Stimulated activated memory B cell treated with anti-CD40 and anti-IgM and Interleukin-4, amounts not matched to agents 10 μg/mL and 1 μg/mL and 100 μg/mL, for 72 hours (primary cell): ENCODE measurements at places on chromosomes 12 and 14.

GRCh38 chr14:68364792-68365192 lies 428.1 kb downstream of the ZFP36L1 start:
- ATAC-seq: no peak

DNA sequence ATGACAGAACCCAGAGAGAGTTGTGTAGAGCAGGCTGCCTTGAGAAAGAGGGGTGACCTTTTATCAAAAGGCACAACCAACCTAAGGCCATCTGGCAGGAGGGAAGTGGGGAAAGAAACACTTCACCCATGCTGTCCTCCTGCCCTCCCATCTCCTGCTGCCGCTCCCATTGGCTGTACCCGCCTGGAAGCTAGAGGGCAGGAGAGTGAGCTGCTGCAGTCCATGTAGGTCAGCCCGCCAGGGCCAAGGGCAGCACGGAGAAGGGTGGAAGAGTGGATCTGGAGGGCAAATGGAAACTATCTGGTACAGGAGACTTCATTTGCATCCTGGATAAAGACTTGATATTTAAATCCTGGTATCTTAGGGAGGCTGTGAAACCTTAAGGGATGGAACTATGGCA lies 11.5 kb upstream of the CABP1 start:
- no peak for ATAC-seq

GRCh38 chr14:33946679-33947476 lies 4.0 kb downstream of the EGLN3 start:
- ATAC-seq: no peak

DNA sequence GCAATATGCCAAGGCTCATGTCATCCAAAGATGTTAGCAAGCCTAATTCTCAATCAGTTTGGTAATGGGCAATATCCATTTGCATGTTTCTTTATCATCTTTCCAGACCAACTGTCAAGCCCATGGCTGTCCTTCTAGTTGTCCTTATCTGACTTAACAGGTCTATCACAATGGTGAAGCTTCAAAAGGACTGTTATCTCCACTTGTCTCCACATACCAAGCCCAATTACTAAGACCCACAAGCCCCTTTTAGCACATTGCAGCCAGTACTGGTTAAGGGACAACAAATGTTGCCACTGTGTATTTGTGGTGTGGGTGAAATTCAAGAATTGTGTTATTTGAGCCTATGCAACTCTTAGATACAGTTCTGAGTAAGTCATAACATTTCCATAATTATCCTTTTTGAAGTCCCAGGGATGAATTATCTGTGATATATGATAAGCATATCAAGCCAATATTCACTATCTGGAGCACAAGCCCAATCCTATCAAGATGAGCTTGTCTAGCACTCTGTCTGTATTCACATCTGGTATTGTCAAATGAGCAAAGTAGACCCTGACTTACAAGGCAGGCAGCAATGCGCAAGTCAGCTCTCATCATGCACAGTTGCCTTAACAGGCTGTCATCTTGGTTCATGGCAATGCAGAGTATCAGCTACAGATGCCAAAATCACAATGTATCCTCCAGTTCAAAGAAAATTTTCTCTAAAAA lies 19.3 kb upstream of the ST8SIA1 start:
- ATAC-seq: no peak

DNA sequence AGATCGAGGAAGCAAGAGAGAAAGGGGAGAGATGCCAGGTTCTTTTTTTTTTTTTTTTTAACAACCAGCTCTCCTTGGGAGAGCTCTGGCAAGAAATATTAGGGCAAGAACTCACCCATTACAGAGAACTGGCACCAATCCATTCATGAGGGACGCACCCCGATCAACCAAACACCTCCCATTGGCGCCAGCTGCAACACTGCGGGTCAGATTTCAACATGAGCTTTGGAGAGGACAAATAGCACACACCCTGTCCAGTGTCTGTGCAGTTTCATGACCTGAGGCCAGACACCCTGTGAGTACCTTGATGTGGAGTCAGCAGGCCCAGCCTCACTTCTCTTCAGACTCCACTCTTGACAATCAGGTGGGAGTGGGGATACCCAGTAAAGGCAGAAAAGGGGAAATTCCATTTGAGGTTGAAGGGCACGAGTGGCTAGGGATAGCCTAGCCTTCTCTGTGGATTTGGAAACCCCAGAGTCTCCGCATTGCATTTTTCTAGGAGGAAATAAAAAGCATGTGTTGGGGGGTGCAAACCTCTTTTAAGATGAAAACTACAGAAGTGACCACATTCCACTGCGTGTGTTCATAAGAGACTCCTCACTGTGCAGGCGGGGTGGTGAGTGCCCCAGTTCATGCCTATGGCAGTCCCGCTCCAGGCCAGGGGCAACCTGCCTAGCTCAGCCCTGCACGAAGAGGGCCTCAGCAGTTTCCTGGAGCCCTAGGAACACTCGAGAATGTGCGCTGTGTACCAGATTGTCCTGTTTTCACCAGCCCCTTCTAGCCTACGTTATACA lies 42.4 kb upstream of the GPATCH2L start:
- no peak for ATAC-seq

GRCh38 chr12:57815177-57816000 lies 3.1 kb downstream of the AVIL start:
- ATAC-seq: no peak

DNA sequence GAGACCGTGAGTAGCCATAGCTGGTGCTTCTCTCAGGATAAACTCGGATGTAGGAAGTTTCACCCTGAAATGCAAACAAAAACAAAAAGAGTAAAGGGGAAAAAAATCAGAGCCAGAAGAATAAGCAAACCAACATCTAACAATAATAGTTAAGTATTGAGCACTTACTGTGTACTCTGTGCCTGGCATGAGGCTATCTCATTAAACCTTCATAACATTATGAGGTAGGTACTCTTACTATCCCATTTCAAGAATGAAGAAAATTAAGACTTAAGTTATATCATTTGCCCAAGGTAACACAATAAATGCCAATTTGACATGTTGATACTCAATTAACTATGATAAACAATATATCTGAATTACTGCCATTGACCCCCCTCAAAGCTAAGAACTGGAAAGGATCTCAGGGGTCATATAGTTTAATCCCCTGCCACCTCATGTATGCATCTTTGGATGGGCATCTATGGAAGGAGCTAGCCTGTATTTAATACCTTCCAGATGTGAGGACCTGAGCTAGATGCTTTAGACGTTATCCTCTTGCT lies 7.4 kb downstream of the SRSF9 start:
- ATAC-seq: no peak

DNA sequence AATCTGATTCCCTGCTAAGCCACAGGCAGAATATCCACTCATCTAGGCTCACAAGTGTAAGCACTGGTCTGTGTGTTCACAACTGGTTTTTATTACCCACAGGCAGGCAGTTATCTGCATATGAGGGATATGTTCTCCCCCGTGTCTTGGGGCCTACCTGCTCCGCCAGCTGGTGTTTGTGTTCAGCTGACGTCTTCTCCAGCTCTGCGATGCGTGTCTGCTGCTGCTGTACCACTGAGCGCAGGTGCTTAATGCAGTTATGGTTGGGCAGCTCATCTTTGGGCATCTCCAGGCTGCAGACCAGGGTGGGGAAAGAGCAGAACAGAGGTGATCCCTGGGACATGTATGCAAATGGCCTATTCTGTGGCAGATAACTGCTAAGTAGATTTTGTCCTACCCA lies 13.7 kb downstream of the RNF41 start:
- peak; percentile 87 for ATAC-seq

- no peak for ATAC-seq
Observed at GRCh38 chr14:100419856-100420255, 96.7 kb downstream of the SLC25A47 start.
